Sigmoid colon (tissue), 7 donors: ENCODE measurements at places on chromosomes 5 and 9. TPM values are rescaled to one million over a fixed set of nuclear protein-coding genes. Genes with fewer than 3 reads are reported as not detected.

DNA sequence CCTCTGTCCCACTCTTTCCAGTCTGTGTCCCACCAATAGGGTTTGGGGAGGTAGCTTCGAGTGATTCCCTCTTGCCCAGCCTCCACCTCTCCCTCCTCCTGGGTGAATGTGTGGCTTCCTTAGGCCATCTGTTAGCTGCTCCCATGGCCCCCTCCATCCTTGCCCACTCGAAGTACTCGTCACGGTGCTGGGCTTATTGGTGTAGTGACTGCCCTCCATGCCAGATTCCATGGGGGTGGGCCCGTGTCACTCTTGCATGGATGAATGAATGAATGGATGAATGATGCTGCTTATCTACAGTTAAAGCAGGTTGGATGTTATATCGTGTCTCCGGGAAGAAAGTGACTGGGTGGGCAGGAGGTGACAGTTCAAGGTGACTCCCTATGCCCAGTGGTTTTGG is 19.1 kb downstream of the HMCN2 start:
- DNase-seq: peak; percentile 60

DNA sequence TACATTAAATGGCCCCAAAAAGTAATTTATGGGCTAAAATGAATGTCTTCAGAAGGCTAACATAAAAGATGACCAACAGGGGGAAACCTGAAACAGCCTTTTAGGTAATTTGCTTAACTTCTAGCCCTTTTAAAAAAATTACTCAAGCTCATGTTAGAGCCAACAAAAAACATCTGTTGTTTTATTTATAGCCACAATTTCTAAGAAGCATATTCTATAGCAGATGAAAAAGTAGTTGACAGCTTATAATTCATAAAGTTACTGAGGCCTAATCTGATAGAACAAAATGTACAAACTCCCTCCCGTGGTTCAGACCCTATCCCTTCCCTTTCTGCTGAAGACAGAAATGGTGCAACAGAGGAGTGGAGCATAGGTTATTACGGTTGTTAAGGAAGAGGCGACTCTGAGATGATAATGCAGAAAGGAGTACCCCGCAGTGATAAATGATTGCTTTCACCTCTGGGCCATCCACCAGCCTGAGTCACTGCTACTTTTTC is 46.1 kb downstream of the PIK3R1 start:
- no peak for DNase-seq

DNA sequence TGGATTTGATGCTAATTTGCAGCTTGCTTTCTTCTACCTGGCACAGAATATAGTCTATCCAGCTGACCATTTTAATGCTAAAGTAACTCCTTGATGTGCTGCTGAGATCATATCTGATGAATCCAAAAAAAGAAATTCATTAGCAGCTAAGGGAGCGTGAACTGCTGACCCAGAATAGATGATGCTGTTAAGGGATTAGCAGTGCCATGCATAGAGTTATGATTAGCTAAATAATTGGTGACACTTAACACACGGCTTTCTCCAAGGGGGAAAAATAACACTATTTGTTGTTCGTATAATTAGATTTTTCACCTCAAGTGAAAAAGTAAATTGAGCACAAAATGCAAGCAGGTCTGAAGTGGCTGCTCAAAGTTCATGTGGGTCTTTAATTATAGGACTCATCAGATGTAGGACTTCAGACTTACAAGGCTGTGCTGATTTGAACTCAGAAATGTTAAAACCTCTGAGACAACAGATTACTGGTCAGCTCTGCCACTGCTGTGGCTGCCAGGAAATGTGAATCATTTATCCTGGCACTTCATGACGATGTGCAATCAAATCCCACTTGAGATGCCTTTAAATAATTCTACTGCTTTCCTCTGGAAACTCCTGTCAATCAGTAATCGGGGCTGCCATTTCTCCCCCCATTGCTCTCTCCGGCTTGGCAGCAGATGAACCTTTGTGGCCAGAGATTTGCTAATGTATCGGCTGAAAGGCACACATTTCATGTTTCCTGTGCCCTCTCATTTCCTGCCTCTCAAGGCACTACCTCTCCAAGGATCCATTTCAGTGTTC is 291.6 kb upstream of the C9orf72 start:
- no peak for DNase-seq

GRCh38 chr9:103837940-103838339 is 256.2 kb upstream of the SMC2 start:
- DNase-seq: no peak

- DNase-seq: no peak
These were observed 54.0 kb upstream of the LARP1 start for GRCh38 chr5:154701181-154701580.

DNA sequence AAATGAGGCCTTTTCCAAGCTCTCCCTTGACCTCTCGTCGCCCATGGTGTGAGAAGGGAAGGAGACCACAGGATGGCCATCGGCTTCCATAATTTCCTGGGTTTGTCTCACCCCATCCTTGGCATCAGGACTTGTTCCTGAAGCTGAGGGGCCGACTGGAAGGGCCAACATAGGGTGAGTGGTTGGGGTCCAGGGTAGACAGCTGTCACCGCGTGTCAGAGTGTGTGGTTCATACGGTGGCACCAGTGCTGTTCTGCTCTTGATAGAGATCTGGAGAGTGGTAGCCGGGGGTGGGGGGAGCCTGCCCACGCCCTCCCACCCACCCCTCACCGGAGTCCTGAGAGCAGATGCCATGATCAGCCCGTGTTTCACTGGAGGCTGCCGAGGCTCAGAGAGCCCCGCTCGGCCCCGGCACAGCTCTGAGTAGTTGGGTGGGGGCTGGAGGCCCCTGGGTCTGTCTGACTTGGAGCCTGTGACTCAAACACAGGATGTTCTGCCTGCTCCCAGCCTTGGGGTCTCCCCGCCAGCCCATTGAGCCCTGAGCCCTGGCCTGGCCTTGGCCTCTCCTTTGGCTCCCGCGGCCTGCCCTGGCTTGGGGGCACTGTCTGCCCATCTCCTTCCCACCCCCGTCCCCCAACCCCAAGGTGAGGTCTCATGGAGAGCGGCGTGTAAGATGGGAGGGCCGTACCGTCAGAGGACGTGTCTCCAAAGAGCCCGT is 53.1 kb upstream of the IER5L start:
- DNase-seq: no peak

GRCh38 chr9:135513351-135513846 is 7.8 kb upstream of the LCN1 start:
- peak; percentile 45 for DNase-seq

GRCh38 chr9:18268381-18268780 is 205.6 kb upstream of the ADAMTSL1 start:
- DNase-seq: no peak

DNA sequence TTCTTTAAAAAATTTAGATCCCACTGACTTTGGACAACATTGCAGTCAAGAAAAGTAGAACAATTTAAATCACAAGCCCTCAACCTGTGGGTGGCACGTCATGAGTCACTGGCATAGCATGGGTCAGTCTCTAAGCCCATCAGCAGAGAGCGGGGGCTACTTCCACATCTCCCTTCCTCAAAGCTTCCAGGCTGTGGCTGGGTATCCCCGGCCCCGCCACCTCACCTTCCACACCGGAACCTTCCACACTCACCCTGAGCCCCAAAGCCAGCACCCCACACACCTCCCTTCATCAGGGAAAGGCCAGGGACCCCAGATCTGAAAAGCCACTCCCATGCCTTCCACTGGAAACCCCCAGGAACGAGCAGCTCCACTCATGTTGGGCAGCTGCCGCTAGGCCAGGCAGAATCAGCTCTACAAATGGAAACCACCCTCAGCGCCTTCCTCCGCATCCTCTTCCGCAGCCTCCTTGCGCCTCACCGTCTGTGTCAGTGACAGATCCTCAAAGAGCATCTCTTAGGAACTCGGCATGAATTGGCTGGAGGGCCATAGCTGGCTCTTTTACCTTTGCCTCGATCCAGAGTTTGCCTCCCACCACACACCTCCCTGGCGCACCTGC is 156.5 kb downstream of the ERCC6L2 start:
- no peak for DNase-seq

GRCh38 chr5:94159144-94159543 is 417.7 kb upstream of the POU5F2 start:
- DNase-seq: no peak

Gene RNF180
- 27.1 TPM for total RNA-seq

Gene GDA
- total RNA-seq: not detected
